Psoas muscle (tissue), 8 donors: ENCODE measurements at places on chromosomes 6 and 20. TPM values are rescaled to one million over a fixed set of nuclear protein-coding genes. Genes with fewer than 3 reads are reported as not detected.
A peak's percentile ranks its signal among the peaks of the same experiment; 100 is the strongest.

Gene GMPR
- total RNA-seq = 139 TPM

DNA sequence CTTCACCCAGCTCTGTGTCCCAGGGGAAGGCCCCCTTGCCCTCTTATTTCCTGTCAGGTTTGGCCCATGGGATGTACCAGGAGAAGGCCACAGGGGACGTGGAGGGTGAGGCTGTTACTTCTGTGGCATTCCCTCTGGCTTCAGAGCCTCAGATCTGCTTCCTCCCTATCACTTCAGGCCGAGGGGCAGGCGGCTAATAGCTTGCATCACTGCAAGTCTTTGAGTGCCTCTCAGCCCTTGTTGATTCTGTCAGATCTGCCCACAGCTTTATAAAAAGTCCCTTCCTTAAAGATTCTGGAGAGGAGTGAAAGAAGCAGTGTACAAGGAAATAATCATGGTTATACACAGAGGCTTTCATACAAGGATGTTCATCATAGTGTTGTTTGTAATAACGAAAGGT lies 86.9 kb downstream of the LRFN2 start:
- no peak for DNase-seq

DNA sequence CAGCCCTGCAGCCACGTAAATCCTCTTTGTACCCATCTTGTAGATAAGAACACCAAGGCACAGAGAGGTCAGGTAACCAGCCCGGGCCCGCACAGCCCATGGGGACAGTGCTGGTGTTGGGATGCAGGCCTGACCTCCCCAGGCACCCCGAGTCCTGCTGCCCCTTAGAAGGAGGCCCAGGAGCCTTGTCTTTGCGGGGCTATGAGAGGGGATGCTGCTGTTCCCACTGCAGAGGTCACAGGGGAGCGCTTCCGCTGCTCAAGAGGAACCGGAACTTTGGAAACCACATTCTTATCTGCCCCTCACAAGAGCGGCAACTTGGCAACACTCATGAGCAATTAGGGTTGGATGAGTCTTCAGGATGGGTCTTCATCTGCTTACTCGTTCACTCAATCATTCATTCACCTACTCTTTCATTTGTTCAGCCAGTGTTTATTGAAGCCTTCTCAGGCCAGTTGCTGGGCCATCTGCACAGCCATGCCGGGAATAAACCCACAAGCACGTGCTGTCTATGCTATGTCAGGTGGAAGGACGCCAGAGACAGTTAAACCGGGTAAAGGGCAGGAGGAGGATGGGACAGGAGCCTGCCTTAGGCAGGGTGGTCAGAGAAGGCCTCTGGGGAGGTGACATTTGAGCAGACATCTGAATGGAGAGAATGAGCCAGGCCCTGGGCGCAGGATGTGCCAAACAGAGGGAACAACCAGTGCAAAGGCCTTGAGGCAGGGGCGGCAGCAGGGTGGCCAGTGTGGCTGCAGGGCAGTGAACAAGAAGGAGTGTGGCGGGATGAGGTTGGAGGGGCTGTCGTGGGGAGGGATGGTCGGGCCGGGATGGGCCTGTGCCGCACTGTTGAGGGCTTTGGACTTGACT lies 60.8 kb downstream of the RBM38 start:
- DNase-seq = peak; percentile 69

- no peak for DNase-seq
Observed at GRCh38 chr6:39054577-39055142, 6.1 kb downstream of the GLP1R start.

DNA sequence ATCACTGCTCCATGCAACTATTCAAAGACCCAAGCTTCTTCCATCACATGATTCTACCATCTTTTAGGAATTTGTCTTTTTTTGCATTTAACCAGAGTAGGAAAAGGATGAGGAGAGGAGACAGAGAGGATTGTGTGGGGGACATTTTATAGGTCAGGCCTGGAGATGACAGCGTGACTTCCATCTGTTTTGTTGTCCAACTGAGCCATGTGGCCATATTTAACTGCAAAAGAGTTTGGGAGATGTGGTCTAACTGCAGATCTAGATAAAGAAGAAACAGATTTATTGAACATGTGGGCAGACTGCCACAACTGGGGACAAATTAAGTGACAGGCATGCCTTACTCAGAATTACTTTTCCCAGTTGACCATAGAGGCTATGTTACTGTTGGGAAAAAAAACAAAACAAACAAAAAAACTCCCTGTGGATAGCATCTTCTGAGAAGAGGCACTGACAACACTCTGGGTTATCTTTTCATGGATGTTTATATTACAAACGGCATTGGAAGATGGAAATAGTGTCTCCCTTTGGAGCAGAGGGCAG lies 18.9 kb upstream of the MOCS1 start:
- DNase-seq = no peak

- DNase-seq = no peak
Observed at GRCh38 chr20:9523636-9524035, 9.2 kb downstream of the LAMP5 start.
